ENCODE measurements at places on chromosomes 11 and 22.

GRCh38 chr11:130999086-130999485 lies 82.8 kb upstream of the SNX19 start:
- no peak for DNase-seq

DNA sequence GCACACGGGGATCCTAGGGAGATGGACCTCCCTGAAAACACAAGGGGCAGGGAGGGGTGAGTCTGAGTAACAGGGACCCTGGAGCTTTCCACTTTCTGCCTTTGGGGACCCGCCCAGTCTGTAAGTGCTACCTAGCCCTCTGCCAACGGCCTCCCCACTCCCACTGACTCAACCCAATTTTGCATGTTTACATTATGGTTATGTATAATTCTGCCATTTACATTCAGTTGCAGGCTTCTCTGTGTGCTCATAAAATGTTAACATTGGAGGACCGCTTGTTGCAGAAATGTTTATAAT lies 105.8 kb downstream of the DSCAML1 start:
- DNase-seq = no peak

GRCh38 chr11:108666373-108666772 lies 1.5 kb downstream of the DDX10 start:
- DNase-seq = peak; percentile 61

GRCh38 chr11:121443688-121444275 lies 8.3 kb upstream of the SORL1 start:
- no peak for DNase-seq

DNA sequence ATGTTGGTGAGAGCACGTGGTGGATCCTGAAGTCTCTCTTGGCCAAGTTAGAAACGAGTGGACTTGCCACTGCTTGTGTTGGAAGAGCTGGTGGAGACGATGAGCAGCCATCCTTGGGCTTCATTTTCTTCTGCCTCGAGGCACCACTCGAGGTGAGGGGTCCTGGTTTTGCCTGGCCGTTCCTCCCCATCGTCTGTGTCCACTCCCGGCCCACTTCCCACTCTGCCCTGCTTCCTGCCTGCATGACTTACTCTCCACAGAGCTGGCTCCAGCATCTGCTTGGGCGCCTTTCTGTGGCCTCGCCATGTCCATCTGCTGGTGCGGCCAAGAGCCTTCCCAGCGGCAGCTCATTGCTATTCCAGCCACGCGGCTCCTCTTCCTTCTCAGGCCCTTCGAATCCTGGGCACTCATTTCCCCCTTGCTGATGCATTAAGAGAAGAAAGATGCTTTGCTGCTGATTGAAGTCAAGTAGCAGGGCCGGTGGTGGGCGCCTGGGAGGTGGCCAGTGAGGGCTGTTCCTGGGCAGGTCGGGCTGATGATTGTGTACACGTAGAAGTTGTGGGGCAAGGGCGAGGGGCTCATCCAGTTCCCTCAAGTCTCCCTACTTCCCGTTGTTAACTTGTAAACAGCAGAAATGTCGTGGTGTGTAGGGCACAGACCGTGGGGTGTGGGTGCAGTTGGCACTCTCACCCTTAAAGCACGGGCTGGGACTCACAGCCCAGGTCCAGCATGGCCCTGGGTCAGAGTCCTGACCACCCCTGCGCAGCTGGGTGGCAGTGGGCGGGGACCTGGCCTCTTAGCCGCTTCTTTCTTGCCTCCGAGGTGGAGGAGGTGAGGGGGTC lies 292.0 kb downstream of the TBC1D22A start:
- no peak for DNase-seq

DNA sequence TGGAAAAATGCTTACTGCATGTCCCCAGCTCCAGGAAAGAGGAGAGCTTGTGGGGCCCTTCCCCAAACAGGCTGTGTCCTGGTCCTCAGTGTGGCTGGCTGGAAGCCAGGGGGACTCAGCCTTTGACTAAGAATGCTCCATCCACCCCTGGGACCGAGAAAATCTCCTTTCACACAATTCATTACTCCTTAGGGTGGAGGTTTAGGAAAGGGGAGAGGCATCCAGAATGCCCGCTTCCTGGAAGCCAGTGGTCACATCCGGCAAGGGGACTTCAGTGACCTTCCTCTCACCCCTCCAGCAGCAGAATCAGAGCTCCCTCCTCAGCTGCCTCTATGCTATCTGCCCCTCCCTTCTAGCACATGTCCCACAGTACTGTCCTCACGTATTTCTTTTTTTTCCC lies 21.9 kb downstream of the ATG16L2 start:
- DNase-seq = no peak

DNA sequence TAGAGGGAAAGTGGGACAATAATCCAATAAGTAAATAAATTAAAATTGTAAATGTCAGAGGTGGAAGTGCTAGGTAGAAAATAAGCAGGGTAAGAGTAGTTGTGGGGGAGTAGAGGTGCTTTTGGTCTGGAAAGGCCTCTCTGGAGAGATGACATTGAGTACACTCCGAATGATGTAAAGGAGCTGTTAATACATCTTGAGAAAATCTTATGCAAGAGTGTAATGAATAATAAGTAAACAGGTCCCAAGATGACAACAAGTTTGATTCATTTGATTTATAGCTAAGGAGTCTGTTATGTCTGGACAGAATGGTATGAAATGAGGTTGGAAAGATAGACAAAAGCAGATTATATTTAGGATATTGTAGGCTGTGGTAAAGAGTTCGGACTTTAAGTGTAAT lies 87.5 kb downstream of the TMEM135 start:
- no peak for DNase-seq

GRCh38 chr11:134636071-134636470 lies 224.0 kb upstream of the B3GAT1 start:
- peak; percentile 51 for DNase-seq

DNA sequence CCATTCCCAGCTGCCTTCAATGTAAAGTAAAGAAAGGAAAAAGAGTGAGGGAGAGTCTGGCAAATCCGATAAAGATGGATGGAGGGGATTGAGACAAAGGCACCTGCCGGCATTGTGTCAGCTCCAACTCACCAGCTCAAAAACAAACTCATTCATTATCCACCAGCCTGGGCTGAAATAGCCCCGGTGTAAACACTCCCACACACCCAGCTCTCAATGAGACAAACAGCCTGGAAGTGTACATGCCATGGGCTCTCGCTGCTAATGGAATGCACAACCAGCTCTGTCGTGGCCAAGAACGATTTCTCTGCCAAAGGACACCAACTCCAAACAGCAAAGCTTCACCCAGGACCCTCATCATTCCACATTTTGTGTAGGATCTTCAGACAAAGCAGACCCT lies 89.3 kb upstream of the OPCML start:
- DNase-seq = peak; percentile 36

DNA sequence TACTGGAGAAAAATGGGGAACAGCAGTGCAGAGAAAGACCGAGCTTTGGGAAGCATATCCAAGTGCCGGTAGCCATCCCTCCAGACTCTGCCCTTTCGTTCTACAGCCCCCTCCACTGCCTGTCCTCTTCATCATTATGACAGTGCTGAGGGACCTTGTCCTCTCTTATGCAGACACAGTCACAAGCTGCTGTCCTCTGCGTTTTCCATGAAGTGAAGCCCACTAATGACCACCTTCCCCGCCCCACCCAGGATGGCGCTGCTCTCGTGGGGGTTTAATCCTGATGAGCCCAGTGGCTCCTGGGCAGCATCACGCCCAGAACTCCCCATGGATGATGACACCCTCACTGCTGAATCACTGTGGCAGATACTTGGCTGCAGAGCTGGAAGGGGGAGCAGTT lies 157.7 kb downstream of the PKNOX2 start:
- no peak for DNase-seq

GRCh38 chr11:95137299-95137698 lies 47.7 kb downstream of the ENDOD1 start:
- no peak for DNase-seq

GRCh38 chr22:38034278-38034882 lies 22.8 kb upstream of the PICK1 start:
- DNase-seq = peak; percentile 96

DNA sequence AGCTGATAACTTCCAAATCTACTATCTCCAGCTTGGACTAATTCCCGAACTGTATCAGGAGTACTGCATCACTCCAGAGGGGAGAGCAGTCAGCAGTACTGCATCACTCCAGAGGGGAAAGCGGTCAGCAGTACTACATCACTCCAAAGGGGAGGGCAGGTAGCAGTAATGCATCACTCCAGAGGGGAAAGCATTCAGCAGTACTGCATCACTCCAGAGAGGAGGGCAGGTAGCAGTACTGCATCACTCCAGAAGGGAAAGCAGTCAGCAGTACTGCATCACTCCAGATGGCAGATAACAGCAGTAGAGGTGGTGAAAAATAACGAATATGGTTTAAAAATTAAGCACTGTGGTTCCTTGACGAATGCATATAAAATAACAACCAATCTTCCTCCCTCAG lies 8.4 kb downstream of the CWC15 start:
- DNase-seq = no peak

DNA sequence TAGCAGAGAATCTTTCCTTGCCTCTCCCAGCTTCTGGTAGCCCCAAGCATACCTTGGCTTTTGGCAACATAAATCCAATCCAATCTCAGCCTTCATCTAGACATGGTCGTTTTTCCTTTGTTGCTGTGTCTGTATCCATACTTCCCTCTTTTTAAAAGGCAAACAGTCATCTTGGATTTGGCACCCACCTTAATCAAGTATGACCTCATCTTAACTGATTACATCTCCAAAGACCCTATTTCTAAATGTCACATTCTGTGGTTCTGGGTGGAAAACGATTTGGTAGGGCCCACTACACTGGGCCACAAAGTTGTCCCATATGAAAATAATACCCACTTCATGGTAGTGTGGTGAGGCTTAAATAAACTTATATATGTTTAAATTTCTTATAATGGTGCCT lies 852 bp downstream of the BUD13 start:
- DNase-seq = no peak

DNA sequence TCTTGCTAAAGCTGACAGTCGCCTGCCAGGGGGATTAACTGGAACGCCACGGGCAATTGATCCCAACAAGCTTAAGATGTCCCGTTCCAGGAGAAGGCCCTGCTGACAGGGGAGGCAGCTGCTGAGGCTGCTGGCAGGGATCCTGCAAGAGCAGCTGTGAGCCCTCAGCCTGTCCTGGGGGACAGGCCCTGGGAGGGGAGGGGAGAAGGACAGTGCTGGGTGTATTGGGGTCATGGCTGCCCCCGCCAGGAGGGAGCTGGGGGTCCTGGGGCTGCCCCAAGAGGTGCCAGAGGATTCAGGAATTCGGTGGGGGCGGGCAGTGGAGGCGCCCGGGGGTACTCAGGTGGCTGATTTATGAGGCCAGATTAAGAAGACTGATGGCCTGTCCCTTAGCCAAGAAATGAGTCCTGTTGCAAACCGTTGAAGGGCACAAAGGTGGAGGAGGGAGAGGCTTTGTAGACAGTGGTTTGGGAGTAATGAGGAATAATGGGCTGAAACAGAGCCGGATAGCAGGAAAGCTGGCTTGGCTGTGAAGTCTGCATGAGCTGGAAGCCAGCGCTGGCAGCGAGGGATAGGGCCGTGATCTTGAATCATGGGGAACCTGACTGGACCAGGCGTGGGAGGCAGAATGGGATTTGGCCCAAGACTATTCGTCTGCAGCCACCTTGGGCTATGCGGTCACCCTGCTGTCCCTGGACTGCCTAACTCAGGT lies 133.5 kb downstream of the CACNA1I start:
- DNase-seq = no peak

DNA sequence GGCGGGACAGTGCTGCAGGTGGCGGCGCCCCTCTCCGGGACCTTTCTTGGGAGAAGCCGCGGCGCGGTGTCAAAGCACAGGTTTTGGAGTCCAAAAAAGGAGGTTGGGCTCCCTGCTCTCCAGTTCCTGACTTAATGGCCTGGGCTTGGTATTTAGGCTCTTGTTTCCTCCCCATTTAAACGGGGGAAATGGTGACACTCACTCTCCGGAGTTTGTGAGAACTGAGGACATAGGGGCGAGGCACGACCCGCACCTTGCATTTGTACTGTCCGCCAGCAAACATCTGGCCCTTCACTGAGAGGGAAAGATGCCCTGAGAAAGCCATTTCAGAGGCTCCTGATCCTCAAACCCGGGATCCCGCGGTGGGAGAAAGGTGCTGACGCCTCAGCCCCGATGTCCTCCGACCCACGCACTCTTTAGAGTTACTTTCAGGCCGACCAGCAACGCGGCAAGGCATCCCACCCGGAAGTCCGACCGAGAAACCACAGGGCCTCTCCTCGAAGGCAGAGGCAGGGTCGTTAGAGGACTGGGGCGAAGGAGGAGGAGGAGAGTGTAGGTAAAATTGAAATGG lies 2.9 kb upstream of the WDR74 start:
- peak; percentile 78 for DNase-seq

DNA sequence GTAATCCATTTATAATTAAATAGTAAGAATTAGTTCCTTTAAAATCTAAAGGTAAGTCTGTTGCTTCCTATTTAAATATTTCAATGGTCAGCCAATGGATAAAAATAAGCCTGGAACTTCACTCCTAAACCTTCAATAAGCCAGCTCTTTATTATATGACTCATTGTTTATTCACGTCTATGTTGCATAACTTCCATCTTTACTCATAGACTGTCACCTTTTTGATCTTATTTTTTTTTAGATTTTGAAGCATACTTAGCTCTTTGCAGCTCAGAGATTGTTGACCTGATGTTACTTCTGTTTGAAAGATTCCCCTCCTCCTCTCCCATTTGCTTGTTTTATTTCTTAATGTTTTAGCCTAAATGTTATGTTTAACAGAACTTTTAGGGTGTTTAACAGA lies 1571.2 kb upstream of the RAG2 start:
- DNase-seq = no peak

- no peak for DNase-seq
These were observed 1.7 kb upstream of the USP28 start for GRCh38 chr11:113876798-113877669.

GRCh38 chr11:126133901-126134300 lies 71.2 kb upstream of the CDON start:
- peak; percentile 64 for DNase-seq

GRCh38 chr11:95089620-95090542 lies at the start of gene ENDOD1:
TSS of gene ENDOD1 (plus strand) at chr11:95089846. CDS start at chr11:95089928, 82 bp downstream.
- DNase-seq = peak; percentile 92

DNA sequence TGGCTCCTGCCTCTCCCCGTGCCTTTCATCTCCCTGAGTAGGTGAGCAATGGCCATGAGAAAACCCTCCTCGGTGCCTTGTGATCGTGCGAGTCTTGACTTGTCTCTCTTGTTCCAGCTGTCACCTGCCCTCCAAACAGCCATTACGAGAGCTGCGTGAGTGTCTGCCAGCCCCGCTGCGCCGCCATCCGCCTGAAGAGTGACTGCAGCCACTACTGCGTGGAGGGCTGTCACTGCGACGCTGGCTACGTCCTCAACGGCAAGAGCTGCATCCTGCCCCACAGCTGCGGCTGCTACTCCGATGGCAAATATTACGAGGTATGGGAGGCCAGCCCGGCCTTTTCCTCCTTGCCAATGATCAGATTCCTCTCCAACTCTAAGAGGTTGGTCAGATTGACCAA lies 51.7 kb downstream of the TECTA start:
- DNase-seq = no peak

DNA sequence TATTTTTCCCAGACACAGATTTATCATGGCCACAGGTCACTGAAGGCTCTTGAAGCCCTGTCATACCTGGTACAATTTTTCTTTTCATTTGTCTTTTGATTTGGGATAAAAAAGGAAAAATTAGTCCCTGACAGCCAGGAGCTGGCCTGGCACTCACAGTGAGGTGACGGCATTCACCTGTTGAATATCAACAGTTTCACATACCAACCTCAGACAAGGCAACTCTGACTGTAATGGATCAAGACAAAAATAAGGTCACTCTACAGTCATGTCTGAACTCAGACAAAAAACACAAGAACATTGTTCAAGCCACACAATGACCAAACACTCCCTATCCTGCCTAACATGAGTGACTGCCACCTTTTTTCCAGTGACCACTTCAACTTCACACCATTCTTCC lies 392.9 kb downstream of the TENM4 start:
- no peak for DNase-seq

All from islet precursor cell (in vitro differentiated cells).